ENCODE measurements at places on chromosomes 3 and 15.

DNA sequence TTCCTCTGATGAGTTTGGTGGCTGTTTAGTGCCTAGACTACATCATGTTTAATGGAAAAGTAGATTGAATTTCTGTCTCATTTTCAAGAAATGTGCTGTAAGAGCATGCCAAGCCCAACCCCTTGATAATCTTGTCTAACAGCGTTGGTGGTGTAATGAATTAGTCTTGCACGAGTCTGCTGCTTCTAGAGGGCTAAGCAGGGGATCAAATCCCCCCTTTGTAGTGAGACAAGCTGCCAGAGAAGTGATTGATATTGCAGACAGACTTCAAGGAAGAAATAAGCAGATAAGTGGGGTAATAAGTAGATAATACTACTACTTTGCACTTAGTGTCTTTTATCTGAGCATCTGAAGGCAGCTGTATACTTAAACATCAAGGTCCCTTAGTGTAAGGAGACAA, 141.4 kb downstream of the TP63 start:
- no peak for DNase-seq

DNA sequence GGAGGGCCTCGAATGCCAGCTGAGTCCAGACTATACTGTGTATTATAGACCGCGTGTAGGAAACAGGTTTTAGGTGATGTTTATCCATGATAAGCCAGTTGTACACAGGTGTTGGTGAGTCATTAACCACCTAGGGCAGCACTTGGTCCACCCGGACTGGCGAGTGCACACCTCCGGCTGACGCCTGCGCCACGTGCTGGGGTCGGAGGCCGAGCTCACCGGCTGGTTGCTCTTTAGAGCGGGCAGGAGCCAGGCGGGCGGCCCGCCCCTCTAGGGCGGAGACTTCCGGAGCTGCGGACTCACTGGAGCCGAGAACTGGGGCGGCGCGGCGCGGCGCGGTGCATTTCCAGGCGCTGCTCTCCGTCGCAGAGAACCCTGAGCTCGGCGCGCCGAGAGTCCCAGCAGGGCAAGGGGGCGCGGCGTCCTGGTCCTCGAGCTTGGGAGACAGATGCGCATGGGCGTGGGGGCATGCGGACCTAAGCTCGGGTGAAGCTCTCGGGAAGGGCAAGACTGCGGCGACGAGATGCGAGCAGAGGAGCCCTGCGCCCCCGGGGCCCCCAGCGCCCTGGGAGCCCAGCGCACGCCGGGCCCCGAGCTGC, at the start of gene ESYT3:
TSS of gene ESYT3 (plus strand) at position 341 of the 599 bp plus-strand sequence. CDS start at position 524, 183 bp downstream.
- peak; percentile 67 for DNase-seq

DNA sequence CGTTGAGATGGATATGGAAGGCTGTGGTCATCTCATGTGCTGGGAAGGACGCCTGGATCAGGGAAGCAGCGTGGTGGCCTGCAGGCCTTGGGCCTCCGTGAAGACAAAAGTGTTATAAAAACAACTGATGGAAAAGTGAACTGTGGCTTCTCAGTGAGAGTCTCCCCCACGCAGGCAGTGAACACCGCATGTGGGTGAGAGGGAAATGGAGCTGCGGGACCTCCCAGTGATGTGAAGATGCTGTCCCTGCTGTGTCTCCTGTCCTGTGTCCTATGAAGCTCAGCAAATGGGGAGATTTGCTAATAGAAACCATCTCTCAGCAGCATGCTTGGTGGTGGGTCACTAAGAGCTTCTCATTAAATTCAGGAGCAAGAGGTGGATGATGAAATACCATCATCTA, 25.1 kb downstream of the NSMCE3 start:
- DNase-seq = no peak

- no peak for DNase-seq
Measured at GRCh38 chr3:35651851-35652250, 12.5 kb downstream of the ARPP21 start.

DNA sequence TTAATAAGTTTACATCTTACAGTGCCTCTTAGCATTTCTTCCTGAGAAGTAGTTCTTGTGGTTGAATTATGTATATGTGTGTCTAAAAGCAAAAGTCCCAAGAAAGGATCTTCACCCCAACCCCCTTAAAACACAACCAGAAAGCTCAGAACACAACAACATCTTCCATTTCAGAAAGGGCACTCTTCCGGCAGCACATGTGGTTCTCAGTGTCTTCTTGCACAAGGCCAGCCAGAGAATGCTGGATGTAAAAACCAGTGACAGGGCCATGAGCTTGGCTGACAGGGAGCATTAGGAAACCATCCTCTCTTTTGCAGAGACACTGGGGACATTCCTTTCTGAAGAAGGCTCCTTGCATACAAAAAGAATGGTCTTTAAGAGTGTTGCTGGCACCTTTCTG, 45.0 kb downstream of the EEFSEC start:
- no peak for DNase-seq

DNA sequence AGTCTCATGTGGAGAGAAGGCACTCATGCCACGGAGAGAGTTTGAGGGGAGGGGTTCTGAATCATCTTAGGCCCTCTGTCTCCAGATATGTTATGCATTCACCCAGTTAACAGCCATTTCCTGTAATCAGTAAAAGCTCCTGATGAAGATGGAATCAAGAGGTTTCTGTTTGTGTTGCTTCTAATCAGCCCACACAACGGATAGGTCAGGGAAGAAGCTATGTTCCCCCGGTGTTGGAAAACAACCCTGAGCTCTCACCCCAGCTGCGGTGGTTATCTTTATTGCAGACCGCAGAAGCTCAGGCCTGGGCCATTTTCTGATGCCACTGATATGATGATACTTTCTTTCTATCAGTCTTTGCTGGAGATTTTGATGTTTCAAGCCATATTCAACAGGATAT, 338.5 kb upstream of the ONECUT1 start:
- no peak for DNase-seq

- DNase-seq = no peak
Measured at GRCh38 chr3:69560116-69560515, 174.2 kb upstream of the FRMD4B start.

GRCh38 chr15:38883987-38884386, 319.4 kb upstream of the RASGRP1 start:
- DNase-seq = peak; percentile 56

DNA sequence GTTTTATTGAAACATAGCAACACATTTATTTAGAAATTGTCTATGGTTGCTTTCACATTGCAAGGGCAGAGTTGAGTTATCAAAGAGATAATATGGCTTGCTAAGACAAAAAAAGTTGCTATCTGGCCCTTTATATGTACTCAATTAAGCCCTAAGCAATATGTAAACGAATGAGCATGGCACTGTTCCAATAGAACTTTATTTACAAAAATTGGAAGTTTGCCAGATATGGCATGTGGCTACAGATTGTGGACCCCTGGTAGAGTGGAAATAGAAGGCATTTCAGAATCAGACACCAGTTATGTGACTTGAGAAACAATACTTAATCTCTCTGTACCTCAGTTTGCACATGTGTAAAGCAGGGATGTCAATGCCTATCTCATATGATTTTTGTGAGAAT, 515.6 kb upstream of the SGO1 start:
- no peak for DNase-seq

- no peak for DNase-seq
Measured at GRCh38 chr15:85630311-85630710, 164.4 kb downstream of the KLHL25 start.

DNA sequence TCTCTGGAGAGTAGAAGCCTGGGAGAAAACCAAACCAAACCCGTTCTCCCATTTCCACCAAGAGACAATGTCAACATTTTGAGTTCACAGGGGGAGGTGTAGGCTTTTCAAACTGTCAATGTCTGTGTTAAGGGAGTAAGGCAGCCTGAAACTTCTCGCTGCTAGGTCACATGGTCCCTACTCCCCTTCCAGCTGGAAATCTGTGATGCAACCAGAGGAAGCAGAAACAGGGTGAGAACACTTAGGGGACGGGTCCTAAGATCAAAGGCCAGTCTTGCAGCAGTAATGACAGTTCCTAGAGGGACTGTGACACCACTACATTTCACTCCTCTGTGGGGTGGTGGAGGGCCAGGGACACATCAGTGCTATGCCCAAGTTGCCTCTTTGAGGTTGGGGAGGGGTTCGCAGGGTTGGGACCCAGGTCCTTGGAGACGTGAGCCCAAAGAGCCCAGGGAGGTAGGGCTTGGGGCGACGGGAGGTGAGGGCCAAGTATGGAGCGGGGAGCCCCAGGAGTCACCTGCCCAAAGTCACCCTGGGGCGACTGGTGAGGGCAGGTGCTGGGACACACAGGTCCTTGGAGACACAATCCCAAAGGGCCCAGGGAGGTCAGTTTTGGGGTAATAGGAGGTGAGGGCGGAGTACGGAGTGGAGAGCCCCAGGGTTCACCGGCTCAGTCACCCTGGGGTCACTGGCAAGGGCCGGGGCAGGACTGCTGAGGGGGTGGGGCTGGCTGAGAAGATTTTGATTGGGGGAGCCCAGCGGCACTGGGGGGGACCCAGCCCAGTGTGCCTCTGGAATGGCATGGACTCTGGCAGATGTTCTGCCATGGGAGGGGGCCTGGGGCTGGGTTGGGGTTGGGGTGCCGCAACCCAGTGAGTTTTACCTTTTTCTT, 582 bp downstream of the GOLGA6L2 start:
- DNase-seq = no peak

DNA sequence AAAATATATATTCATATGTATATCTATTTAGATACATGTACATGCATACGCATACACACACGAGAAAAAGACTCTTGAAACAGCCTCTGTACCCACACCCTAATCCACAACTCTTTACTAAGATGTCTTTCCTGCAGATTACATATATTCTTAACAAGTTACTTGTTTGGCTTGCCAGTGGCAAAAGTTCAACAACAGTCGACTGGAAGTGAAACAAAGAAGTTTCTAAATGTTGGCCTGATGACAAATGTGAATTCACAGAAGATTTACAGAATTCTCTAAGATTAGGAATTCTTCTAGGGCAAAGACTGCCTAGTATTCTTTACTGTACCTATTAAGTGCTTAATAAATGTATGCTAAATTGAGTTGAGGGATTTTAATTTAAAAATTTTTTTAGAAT, 116.8 kb downstream of the CDIN1 start:
- DNase-seq = no peak

- DNase-seq = peak; percentile 86
Measured at GRCh38 chr3:4986782-4987537, 7.7 kb downstream of the BHLHE40 start.

GRCh38 chr15:26623071-26623470, 149.8 kb downstream of the GABRB3 start:
- no peak for DNase-seq

- no peak for DNase-seq
Measured at GRCh38 chr15:60255390-60255789, 142.4 kb downstream of the ANXA2 start.

GRCh38 chr3:13539671-13540070, 9.3 kb upstream of the FBLN2 start:
- no peak for DNase-seq

DNA sequence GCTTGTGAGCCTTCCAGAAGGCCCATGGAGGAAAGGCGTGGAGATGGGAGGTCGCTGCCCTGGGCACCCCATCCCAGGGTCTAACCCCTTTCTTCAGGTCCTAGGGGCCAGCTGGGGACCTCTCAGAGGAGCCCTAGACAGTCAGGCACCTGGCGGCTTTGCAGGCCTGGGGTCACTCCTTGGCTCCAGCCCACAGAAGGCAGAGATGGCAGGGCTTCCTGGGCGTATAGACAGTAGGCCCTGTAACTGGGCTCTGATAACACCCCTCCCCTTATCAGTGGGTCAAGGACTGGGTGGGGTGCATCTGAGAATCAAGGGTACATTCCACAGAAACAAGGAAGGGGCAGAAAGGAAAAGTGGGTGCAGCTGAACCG, 16.7 kb downstream of the ZDHHC19 start:
- no peak for DNase-seq

DNA sequence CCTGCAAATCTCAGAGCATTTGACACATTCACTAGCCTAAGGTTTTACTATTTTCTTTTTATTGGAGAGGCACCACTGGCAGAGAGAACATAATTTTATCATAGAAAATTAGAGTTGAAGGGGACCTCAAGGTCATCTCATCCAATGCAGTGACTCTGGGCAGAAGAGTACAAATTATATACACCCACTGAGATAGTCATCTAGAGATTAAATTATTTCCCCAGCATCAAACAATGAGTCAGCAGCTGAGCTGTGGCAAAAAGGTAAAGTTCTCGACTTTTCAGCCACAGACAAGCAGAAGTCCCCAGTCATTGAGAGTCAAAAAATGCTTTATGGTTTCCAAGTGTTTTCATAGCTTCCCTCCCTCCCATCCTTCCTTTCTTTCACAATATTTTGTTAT, 39.3 kb upstream of the SEMA6D start:
- DNase-seq = no peak

DNA sequence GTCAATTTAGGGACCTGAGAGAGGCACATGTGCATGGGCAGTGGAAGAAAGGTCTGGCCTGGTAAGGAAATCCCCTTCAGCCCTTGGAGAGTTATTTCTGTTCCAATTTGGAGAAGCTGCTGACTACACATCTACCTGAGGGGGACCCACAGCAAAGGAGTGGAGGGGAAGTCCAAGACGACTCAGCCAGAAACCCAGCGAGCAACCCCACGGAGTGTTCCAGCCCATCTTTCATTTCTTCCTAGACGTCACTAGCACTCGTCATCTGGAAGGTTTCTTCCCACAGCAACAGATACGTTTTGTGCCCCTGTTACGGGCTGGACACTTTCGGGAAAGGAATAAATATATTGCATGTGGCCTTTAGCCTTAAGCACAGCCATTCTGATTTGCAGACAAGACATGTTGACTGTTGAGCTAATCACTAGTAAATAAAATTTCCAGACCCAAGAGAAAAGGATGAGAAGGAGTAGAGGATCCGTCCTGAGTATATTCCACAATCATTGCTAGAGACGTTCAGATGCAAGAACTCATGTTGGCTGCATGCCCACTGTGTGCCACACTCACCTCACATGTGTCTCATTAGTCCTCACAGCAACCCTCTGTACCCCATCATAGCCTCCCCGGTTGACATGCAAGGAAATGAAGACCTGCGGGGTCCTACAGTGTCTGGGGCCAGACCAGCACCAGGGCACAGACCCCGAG, 7.8 kb upstream of the FAM174B start:
- no peak for DNase-seq

- no peak for DNase-seq
Measured at GRCh38 chr3:52007291-52007690, 11.6 kb upstream of the RPL29 start.

DNA sequence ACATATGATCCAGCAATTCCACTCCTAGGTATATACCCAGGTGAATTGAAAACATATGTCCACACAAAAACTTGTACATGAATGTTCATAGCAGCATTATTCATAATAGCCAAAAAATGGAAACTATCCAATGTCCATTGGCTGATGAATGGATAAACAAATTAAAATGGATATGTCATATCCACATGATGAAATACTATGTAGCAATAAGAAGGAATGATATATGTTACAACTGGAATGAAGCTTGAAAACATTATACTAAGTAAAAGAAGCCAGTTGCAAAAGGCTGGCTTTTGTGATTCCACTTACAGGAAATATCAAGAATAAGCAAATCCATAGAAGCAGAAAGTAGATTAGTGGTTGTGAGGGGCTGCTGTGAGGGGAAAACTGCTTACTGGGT, 33.7 kb downstream of the BNC1 start:
- no peak for DNase-seq

DNA sequence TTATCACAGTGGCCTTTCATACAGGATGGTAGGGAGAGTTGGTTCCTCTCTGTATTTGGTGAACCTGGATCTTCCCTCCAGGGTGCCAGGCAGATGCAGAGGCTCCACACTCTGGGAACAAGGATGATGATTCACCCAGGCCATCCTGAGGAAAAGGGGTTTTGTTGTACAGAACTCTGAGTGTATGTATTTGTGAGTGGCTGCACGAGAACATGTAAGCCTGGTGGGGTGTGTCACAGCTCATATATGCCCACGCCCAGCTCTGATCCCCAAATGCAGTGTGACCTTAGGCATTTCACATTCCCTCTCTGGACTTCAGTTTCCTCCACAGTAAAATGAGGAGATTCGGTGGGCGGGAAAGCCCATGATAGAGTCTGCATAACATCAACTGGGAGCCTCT, 11.6 kb upstream of the CILP start:
- no peak for DNase-seq

Measured in SJSA1 (cell line).